ENCODE measurements at places on chromosomes 6 and 20.

DNA sequence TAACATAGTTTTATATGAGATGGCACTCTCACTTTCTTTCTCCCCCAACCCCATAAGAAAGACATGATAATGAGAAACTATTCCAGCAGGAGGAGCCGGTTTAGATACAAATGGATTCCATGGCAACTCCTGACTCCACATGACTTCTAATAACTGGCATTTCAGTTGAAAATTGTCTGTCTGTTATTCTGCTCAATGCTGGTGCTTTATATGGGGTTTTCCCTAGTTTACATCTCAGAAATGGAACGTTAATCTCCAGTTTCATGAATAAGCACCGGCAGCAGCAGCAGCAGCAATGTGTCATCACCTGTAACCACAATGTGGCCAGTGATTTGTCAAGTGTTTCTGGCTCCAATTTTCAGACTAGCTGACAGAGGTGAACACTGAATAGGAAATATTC is 8.0 kb upstream of the SIM1 start:
- peak; percentile 89 for DNase-seq

DNA sequence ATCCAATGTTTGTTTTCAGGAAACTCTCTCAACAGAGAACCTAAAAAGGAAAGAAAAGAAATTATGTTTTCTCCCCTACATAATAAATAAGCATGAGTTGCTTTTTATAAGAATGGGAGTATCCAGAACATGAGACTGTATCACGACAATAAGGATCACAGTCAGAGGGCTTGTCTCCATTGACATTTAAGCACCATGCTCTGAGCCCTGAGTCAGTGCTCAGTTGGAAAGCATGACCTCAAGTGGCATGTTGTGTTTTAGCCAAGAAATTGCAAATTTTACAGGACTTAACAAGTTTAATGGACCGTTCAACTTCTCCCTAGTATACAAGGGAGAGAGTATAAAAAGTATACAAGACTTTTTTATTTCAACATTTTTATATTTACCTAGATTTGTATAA is 431.6 kb downstream of the GJA1 start:
- no peak for DNase-seq

DNA sequence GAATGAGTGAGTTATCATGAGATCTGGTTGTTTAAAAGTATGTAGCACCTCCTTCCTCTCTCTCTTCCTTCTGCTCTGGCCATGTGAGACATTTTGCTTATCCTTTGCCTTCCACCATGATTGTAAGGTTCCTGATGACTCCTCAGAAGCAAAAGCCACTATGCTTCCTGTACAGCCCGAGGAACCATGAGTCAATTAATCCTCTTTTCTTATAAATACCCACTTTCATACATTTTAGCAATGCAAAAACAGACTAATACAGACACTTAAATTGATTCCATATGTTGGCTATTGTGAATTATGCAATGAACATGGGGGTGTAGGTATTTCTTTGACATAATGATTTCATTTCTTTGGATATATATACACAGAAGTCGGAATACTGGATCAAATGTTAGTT is 792.8 kb upstream of the EYS start:
- peak; percentile 68 for DNase-seq

DNA sequence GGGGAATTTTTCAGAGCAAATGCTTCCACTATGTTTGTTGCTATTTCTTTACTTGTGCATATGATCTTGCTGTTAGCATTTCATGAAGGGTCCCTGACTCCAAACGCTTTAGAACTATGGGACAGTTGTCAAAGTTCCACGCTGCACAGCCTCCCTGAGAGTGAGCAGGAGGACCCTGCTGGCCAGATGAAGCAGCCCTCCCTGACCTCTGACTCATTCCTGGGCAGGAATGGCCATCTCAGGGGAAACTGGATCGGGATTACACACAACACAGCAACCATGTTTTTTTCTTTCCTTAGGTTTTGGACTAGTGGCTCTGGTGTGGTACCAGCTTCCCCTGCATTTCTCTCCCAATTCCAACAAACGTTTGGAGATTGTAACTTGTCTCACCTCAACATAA is 710.9 kb upstream of the AGPAT4 start:
- no peak for DNase-seq

DNA sequence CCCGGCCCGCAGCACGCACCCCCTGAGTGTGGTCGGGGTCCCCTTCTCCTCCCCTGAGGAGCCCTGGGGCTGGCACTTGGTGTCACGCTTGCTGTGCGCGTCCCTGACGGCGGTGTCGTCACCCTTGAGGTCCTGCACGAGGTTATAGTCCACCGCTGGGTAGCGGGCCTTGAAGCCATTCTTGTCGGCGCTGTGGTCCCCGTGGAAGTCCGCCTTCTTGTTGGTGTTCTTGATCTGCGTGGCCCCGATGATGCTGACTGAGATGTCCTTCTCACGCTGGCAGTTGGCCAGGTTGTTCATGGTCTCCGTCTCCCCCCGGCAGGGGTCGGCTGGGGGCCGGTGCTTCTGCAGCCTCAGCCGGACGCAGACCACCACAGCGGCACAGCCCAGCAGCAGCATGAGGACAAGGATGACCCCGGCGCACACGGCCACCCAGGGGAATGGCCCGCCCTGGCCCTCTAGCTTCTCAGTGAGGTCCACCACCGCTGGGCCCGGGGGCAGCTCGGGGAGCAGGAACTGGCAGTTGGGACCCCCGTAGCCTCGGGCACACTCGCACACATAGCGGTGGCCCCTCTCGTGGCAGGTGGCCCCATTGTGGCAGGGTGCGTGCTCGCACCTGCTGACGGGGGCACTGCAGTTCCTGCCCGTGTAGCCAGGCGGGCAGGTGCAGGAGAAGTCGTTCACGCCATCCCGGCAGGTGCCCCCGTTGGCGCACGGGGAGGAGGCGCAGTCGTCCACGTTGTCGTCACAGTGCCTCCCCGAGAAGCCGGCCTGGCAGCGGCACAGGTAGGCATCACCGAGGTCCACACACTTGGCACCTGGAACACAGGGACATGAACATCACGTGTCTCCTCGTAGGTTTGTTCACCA is 7.4 kb downstream of the DLL1 start:
- DNase-seq = no peak

Data from fibroblast of upper back skin (primary cell).